Tongue (tissue), 3 donors: ENCODE measurements at places on chromosomes 4 and X. TPM values are rescaled to one million over a fixed set of nuclear protein-coding genes. Genes with fewer than 3 reads are reported as not detected.

COL4A6 gene
- 5.4 TPM for total RNA-seq

GRK4 gene
- total RNA-seq: 7.4 TPM

HTATSF1 gene
- total RNA-seq: 108 TPM

DNA sequence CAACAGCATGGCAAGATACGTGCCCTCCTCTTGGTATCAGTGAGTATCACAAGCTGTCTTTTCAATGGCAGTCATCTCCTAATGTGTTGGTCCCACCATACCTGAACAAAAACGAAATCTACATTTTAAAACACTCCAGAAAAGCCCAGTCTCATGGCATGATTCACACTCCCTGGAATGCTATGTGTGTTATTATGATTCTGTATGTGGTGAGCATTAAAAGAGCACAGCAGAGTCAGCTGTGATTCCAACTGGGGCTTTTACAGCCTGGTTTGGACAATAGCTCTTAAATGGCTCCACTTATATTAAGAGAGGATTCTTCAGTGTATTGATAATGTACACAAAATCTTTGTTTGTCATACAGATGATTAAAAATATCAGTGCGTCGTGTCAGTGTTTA, 274.1 kb upstream of the GK2 start:
- DNase-seq: no peak

DNA sequence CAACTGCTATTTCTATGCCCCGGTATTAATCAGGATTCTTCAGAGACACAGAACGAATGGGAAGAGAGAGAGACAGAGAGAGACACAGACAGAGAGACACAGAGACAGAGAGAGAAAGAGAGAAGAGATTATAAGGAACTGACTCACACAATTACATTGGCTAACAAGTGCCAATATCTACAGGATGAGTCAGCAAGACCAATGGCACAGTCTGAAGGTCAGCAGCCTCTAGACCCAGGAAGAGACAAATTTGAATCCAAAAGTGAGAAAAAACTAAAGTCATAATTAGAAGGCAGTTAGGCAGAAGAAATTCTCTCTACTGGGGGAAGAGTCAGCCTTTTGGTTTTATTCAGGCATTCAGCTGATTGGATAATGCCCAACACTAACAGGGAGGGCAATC, 187.3 kb downstream of the MAB21L2 start:
- DNase-seq: no peak

- no peak for DNase-seq
These were observed 1.3 kb upstream of the CCNI start for GRCh38 chr4:77076889-77077635.

DNA sequence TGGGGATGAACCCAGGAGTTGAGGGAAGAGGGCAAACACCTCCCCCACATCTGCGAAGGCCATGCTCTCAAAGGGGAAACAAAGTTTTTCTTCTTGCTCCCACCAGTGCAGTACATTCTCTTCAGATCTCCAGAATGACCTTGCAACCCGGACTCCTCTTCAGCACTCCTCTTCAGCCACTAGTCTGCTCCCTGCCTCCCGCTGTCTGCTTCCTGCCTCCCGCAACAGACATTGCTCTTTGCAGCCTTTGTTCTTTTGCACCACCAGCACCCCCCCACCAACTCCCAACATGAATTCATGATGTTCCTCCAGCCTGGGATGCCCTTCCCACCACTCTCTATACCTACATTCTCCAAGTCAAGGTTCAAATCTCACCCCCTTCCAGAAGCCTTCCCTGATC, 32.1 kb downstream of the UTP14A start:
- no peak for DNase-seq

- no peak for DNase-seq
These were observed 994.9 kb upstream of the SLIT2 start for GRCh38 chr4:19256823-19257222.

GRCh38 chr4:62015043-62015739, 815.1 kb downstream of the ADGRL3 start:
- peak; percentile 15 for DNase-seq

SPANXC gene
- not detected for total RNA-seq

GASK1B gene
- total RNA-seq: 119 TPM

DNA sequence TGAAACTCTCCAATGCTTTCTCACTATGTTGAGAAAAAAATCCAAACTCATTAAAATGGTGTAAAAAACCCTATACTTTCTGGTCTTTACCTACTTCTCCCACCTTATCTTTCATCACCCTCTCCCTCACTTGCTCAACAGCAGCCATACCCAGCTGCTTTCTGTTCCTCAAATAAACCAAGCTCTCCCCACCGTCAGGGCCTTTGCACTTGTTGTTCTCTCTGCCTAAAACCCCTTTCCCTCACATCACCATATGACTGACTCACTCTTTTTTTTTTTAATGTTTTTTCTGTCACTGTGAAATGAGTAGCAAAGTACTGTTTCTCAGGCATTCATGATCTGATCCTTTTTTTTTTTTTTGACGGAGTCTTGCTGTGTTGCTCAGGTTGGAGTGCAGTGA, 122.3 kb upstream of the TMEM164 start:
- no peak for DNase-seq
